ENCODE measurements at places on chromosomes 2 and 18.

GRCh38 chr18:51010218-51010617 is 19.8 kb upstream of the SMAD4 start:
- no peak for DNase-seq

GRCh38 chr18:79634593-79635426 is 44.8 kb upstream of the CTDP1 start:
- no peak for DNase-seq

DNA sequence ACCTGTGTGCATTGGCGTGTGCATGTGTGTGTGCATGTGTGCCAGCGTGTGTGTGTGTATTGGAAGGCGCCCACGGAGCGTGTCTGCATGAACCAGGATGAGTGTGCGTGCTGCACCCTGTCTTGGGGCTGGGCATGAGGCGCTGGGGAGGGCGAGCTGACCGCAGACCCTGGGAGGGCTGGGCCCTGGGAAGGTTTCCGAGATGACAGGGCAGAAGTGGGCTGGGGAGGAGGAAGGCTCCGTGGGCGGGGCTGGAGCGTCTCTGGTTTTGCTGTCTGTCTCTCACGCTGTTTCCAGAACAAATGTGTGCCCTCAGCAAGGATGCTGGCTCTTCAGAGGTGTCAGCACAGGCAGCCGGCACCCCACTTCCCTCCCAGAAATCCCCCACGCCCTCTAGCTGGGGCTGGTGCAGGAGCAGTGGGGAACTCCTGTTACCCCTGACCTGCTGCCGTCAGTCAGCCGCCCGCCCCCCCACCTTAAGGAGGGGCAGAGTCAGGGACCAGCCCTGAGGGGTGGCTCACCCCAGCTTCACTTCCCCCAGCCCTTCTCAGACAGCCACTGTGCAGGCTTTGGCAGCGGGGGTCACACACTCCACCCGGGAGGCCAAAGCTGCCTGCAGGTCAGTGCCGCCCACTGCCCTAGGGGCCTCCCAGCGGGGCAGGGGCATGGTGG is at the start of gene GPR35:
Gene GPR35, plus strand, starts transcription at position 531 of the 672 bp plus-strand sequence. CDS start 4,473 bp downstream, outside the sequence.
- DNase-seq: no peak

DNA sequence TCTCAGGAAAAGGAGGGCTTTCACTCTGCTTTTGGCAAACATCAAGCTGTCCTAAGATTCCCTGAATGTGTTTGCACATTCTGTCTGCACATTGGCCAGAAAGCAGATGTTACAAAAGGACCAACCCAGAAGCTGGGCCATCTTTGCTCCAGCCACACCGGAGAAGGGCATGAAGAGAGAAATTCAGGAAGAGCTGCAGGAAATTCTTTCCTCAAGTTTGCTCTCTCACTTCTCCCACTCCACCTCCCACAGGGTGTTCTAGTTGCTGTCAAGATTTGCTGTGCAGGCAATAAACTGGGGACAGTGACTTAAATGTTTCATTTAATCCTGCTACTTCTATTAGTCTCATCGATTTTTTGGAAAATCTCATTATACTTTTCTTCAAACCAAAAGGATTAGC is 137.7 kb upstream of the UNC80 start:
- no peak for DNase-seq

DNA sequence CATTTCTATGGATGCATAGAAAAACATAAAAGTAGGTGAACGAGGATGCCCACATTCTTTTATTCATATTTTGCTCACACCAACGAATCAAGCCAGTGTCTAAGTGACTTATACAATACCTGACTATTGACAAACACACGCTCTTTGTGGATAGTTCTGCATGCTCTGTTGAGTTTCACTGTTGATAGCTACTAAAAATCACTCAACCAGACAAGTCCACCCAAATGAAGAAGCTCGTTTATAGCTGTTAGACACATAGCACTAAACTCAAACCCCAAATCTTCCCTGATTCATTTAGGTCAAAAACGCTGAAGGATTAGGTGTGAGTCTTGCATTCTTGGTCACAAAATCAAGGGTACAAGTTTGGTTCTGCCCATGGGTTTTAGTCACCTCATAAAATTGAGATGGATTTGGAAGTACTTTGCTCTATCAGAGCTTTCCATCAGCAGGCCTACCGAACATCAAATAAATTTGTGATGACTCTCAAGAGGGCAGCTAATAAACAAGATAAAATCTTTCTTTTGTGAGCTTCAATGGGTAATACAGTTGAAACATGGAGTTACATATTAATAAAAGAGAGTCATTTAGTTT is 92.7 kb upstream of the ETAA1 start:
- peak; percentile 41 for DNase-seq

- DNase-seq: no peak
Measured at GRCh38 chr2:28644760-28645159, 106.9 kb upstream of the PPP1CB start.

- DNase-seq: no peak
Measured at GRCh38 chr2:100043891-100044255, 98.5 kb downstream of the AFF3 start.

GRCh38 chr2:166676716-166677115 is 182.7 kb upstream of the SCN7A start:
- no peak for DNase-seq

DNA sequence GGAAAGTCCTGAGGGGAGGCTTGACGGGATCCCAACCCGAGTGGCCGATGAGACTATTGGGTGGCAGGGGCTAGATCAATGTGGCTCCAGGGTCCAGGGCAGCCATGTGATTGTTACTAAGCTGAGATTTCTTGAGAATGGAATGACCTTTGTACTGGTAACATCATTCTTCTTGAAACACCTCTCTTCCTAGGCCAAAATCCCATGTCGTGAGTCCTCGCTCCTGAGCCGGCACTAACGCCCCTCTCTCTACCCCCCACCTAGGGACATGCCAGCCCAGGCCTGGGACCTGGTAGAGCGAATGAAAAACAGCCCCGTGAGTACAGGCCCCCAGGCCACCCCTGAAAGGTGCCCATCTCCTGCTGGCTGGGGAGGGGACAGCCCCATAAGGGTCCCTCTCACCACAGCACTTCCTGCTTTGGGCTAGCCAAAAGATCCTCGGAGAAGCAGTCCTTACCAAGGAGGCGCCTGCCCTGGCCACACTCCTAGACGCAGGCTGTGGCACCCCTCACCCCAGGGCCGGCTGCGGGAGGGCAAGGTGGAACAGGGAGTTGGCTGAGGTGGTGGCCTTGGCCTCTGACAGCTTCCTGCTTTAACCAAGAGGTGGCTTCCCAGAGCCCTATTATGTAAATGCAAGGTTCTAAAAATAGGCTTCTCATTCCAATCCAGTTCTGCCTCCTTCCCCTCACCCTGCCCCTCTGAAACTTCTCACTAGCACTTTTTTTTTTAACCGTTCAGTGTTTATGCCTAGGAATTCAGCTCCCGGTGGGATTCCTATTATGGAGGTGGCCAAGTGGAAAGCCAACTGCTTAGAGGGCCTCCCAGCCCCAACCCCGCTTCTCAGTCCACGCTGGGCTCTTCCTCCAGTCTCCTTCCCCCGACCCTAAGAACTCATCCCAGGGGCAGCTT is 126.6 kb upstream of the PPP1CB start:
- DNase-seq: no peak

Measured in NCI-H1417 (cell line).